Foreskin fibroblast (primary cell): ENCODE measurements at places on chromosomes 2 and 18.

- no peak for DNase-seq
These were observed 80.8 kb upstream of the PPP1CB start for GRCh38 chr2:28670856-28671255.

DNA sequence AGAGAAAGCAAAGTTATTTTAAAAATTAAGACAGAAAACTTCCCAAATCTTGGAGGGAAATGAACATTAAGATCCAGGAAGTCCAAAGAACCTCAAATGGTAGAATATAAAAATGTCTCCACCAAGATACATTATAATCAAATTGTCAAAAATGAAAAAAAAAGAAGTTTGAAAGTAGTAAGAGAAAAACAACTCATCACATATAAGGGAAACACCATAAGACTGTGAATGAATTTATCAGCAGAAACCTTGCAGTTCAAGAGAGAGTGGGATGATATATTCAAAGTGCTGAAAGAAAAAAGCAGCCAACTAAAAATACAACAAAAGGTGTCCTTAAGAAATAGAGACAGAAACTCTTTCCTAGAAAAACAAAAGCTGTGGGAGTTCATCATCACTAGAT is 73.0 kb downstream of the L3MBTL4 start:
- DNase-seq: no peak

DNA sequence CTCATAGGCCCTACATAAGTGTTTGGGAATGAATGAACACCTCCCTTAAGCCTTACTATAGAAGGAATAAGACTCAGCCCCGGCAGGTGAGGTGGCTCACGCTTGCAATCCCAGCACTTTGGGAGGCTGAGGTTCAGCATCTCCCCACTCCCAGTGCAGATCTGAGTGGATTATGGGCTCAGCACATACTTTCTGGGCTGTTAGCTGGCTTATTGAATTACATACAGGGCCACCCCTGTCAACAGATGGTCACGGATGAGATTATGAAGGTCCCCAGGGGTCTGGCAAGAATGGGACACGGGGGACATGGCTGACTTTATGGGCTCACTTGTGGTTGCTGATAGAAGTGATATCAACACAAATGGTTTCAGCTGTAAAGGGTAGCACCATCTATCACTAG is 322.3 kb downstream of the TSN start:
- no peak for DNase-seq

DNA sequence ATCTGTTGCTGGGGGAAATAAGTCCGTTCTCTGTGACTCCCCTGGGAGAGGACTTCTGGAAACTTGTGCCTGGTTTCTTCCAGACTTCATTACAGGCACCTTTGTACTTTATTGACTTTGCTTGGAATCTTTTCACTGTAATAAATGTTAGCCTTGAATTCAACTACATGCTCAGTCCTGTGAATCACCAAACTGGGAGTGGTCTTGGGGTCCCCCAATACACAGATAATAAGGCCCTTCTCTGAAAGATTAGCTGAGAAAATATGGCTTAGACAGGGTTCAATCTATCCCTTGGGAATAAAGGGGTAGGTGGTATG is 48.7 kb upstream of the KIDINS220 start:
- no peak for DNase-seq

- DNase-seq: peak; percentile 52
These were observed 88.1 kb downstream of the MCFD2 start for GRCh38 chr2:46827274-46828134.

- no peak for DNase-seq
These were observed 153.5 kb downstream of the SLC39A10 start for GRCh38 chr2:195810340-195811098.

- DNase-seq: peak; percentile 20
These were observed 1.4 kb upstream of the CD226 start for GRCh38 chr18:69948919-69949537.

DNA sequence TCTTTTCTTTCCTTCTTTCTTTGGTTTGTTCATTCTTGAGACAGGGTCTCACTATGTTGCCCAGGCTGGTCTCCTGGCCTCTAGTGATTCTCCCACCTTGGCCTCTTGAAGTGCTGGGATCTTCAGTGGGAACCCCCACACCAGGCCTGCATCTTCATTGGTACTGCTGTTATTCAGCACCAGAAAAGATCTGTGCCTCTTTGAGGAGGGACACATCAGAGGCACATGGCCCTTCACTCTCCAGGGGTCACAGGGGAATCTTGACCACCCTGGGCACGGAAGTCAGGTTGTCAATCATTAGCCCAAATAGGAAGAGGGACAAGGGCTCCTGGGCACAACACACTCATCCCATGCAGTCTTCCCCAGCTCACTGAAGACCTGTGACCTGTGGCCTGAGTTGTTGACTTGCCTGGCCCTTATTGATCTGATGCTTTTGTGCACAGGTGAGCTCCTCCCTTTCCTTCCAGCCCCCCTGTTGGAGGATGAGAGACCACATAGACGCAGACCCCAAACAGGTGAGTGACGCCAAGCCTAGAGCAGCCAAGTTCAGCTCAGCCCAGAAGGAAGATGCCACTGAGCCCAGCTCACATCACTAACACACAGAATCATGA is 33.0 kb upstream of the ODC1 start:
- no peak for DNase-seq

DNA sequence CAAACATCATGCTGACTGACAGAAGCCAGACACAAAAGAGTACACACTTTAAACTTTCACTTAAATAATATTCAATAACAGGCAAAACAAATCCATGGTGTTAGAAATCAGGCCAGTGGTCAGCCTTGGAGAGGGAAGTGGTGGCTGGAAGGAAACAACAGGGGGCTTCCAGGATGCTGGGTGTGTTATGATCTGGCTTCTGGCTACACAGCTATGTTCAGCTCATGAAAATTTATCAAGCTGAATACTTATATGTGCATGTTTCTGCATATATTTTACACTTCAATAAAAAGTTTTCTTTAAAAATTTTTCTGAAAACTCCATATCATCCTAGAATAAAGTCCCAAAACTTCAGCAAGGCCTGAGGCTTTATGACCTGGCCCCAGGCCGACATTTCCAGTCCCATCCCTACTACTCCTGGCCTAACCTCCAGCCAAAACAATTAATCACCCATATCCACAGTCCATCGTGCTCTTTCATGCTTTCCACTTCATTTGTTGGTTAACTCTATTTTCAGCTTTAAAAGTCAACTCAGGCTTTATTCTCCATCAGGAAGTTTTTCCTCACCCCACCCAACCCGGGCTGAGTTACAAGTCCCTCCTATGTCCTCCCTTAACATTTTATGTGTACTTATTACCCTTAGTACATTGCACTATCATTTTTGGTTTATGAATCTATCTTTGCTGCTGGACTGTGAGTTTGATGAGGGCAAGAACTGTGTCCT is 27.9 kb upstream of the SPTBN1 start:
- DNase-seq: peak; percentile 15

DNA sequence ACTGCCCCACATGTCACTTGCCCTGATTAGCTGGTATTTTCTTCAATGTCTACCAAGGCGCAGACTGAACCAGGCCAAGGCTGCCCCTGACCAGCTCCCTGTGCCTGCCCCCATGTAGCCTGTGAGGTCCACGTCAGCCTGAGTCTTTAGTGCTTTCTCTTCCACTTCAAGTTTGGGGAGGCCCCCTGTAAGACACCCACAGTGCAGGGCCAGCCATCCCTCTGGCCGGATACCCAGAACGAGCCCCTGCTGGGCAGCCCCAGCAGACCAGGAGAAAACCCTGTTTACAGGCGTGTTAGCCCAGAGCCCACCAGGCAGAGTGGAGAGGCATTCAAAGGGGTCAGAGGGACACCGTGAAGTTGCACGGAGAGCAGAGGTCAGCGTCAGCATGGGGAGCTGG is 92.4 kb downstream of the TFCP2L1 start:
- no peak for DNase-seq

DNA sequence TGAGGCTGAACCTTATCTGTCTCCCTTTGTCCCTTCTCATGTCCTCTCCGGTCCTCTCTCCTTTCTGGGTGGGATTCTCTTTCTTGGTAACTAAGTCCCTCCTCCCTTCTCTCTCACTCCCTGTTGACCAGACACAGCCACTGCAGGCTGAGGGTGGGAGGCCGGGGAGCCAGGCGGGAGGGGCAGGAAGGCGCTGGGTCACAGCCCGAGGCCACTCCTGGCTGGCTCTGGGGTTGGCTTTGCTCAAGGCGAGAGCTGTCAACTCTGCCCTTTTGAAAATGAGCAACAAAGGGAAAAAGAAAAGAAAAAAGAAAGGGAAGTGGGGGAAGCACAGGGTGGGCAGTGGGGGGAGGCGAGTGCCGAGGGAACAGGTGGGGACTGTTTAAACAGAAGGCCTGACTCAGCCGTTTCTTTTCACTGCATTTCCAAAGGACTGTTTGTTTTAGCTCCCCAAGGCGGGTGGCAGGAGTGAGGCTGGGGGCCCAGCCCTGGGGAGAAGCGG is 70.5 kb upstream of the IGFBP5 start:
- no peak for DNase-seq

GRCh38 chr2:9703701-9704221 is 73.0 kb upstream of the YWHAQ start:
- DNase-seq: peak; percentile 95
